ENCODE measurements at places on chromosomes 16 and 17.

DNA sequence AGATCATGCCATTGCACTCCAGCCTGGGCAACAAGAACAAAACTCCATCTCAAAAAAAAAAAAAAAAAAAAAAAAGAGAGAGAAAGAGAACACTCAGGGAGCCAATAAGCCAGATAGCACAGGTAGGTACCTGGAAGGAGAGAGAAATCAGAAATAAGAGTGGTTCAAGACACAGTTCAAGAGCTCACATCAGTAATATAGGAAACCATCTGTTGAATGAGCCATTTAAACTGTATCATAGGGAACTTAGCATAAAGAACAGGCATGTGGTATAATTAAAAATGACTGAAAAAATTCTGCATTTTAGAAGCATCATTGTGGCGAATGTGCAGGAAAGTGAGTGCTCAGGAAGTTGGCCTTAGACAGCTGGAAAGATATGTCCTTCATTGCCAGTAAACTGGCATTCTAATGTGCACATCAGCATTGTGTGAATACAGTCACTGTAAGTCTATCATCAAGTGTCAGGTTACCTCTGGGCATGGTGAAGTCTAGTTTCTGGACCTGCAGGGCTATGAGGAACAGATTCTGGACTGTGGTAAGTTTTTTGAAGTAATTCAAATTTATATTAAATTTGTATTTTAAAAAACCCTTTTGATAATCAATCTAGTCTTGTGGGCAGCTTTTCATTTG lies 20.4 kb downstream of the KRT12 start:
- no peak for DNase-seq

DNA sequence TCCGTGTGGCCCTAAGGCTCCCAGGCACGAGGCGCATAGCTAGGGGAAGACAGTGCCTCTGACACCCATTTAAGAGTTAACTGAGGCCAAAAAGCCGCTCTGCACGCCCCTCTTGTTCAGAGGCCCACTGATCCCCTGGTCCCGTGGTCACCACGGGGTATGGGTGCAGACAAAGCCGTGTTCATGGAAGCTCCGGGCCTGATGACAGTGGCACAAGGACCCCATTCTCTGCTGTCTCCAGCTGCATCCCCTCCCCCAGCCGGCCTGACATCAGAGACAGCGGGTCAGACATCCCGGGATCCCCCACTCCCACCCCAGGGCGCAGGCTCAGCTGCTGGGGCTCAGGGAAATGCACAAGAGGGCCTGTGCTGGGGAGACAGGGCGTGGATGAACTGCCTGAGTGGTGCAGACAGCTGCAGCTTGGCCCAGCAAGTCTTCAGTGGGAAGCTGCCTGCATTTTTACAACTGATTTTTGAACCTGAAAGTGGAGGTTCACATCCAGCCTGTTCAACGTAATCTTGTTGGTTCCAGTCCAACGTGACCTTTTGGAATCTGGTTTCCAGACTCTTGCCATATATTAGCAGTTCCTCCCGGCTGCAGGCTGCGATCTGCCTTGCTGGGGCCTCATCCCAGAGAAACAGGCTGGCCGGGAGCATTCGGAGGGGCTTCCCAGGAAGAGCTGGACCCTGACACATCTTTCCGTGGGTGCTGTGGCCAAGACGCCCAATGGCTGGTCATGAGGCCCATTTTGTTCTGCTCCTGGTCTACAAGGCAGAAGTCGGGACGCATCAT lies 9.7 kb upstream of the BAHCC1 start:
- no peak for DNase-seq

GRCh38 chr17:66399441-66399840 lies 97.0 kb downstream of the PRKCA start:
- no peak for DNase-seq

DNA sequence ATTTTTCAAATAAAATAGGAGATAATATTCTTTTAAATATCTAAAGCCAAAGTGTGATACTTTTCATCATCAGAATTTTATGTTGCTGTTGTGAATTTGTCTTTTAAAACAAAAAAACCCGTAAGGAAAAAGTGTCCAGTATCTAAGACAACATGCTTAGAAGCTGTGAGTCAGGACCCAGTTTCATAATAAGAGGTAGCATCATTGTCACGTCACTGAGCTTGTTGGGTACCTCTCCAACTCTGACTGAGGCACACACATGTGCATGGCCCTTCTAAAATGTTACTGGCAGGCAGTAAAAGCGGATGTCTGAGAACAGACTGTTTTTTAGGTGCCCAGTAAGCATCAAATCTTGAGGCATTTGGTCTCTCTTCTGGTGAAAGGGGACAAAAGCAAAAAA lies 2.5 kb downstream of the CIAPIN1 start:
- no peak for DNase-seq

- DNase-seq, result no peak
Observed at GRCh38 chr16:87132361-87133014, 184.7 kb downstream of the C16orf95 start.

DNA sequence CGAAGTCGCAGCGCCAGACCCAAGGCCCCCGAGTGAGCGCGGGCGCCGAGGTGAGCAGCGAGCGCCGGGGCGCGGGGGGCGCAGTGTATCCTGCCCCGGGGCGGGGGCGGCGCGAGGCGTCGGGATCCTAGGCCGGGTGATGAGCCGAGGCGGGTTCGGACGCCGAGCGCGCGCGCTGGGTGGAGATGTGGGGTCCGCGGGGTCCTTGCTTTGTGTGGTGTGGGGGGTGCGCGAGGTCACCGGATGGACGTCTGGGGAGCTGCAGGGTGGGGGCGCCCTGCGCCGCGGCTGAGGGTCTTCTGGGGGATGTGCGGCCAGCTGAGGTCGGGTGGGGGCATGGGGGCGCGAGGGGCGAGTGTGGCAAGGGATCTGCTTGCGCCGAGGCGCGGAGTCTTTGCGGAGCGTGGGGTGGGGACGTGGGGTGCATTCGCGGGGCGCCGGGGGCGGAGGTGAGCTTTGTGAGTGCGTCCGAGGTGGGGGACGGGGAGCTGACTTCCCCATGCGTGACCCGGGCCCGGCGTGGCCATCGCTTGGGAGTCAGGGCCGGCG lies 560 bp downstream of the RAI1 start:
- no peak for DNase-seq

DNA sequence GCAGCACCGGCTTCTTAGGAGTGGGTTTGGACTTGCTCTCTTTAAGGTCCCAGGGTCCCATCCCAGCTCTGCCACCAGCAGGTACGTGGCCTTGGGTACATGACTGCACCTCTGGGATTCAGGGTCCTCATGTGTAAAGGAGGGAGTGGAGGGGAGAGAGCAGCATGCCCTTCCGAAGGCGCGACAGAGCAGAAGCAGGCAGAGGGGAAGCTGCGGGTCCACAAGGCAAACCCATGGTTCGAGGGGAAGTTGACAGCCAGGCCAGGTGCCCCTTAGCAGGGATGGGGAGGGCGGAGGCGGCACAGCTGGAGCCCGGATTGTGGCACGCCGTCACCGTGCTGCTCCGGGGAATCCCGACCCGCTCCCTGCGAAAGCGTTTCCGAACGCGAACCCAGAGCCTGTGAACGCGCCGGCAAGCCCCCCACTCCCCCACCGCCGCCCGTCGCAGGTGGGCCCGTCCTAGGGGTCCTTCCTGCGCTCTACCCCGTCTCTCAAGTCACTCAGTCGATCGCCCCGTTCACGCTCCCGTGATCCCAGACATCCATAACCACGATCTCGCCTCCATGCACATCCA lies 4.1 kb upstream of the TBX2 start:
- no peak for DNase-seq

Measured in AML-193 (cell line).